CD4-positive, alpha-beta T cell treated with Interleukin-6 for 4 hours (primary cell): ENCODE measurements at places on chromosomes 11 and 22.

DNA sequence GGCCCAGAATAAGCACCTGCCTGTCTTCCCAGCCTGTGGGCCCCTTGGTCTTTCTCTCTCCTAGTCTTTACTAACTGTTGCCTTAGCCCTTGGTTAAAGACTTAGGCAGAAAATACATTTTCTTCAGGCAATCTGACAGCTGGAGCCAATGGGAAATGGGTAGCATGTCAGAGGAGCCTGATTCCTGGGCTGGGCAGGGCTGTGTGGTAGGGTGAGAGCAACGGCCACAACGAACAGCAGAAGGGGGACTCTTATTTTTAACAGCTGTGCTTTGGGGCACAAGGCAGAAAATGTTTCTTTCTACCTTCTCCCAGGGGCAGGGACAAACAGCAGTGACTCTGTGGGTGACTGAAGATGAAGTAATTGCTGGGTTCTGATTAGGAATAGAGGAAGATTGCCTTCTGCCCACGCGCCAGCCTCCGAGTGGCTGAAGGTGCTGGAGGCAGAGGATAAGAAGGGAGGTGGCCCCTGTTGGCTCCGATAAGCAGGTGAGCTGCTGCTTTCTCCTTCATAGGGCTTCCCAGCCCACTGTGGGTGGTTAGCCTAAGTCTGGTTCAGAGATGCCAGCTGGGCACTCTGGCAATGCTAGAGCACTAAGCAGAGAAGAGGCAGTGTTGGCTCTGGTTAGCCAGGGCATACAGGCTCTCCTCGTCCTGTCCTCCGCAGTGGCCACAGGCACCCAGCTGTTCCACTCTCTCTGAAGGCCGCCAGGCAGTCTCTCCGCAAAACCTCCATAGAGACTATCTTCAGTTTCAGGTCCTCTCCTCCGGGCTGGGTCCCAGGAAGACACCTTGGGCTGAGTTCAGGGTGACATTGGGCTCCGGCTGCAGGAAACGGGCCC, 1.5 kb downstream of the YPEL4 start:
- DNase-seq: no peak

GRCh38 chr22:48439560-48440135, 1388.0 kb downstream of the BRD1 start:
- no peak for DNase-seq

DNA sequence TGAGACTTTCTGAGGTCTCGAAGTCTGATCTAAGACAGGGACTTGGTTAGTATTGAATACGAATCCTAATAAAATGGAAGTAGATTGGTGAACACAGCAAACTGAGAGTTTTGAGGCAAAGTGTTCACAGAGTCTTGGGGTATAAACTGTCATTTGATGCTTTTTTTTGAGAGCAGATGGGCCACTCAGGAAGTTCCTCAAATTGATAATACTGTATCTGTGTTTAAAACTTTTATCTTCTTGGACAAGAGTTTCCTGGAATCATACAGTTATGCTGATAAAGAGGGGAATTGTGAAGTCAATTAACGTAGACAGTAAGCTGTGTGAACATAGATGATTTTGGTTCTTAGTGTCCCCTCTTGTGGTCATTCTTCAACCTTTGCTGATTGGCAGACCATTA, 80.0 kb upstream of the CLPB start:
- DNase-seq: no peak

GRCh38 chr22:39266398-39267030, 21.7 kb upstream of the PDGFB start:
- DNase-seq: no peak

- DNase-seq: no peak
Measured at GRCh38 chr11:77115181-77115611, 12.6 kb downstream of the OMP start.

DNA sequence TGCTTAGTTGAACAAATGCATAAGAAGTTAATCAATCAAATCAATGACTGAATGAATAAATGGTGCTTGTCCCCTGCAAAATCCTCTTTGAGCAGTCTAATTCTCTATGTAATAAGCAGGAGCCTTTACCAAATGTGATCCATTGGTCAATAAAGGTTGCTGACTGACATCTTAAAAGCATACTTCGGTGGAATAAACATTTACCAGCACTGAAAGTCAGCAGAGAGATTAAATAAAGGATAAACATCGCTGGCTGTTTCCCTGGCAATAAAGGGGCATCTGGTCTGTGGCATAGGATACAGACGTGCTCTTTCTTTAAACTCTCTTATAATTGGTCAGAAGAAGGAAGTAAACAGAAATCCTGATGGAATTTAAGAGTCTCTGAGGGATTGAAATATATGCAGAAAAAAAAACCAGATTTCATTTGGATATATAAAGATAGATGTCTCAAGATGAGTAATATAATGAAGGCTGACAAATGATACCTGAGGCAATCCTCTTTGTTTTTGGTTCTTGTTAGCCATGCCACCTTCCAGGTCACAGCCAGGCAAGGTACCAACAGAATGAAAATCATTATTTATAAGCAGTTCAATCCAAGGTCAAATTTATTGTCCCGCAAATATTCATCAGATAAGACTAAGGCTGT, 578.4 kb upstream of the CCDC90B start:
- DNase-seq: no peak

- no peak for DNase-seq
Measured at GRCh38 chr11:96481771-96482170, 92.0 kb downstream of the JRKL start.

DNA sequence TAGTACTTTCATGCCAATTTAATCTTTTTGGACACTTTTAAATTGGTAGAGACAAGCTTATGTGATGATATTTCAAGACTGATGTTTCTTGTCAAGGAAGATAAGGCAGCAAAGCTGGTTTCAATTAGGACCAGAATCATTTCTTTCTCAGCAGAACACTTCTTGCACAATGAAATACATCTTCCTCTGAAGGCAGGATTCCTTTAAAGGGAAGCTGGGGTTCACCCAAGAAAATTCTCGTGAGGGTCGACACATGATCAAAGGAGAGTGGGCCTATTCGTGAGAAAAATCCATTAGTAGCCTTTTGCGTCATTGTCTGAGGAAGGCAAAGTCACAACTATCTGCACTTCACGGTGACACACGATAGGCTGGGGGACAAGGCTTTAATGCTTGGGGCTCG, 17.6 kb downstream of the TTC12 start:
- no peak for DNase-seq

- no peak for DNase-seq
Measured at GRCh38 chr11:34458525-34458924, 19.8 kb downstream of the CAT start.

GRCh38 chr11:68189888-68190287, 23.2 kb downstream of the KMT5B start:
- no peak for DNase-seq

GRCh38 chr11:33168709-33169200, 7.5 kb upstream of the CSTF3 start:
- no peak for DNase-seq

GRCh38 chr22:28331695-28332094, 347.9 kb downstream of the TTC28 start:
- no peak for DNase-seq

DNA sequence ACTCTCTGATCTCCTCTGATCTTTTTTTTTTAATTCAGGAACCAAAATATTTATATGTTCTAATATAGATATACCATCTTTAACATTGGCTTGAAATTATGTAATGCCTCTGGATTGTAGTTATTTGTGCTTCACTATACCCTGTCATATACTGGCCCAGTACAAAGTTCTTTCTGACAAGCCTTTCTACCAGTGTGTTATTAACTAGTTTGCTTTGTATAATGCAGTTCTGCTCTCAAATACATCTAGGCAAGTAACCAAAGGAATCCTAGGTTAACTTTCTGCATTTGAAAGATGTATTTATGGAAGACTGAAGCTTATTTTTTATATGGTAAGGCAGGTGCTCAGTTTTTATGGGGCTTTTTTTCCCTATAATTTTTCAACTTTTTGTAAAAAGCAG, 36.1 kb downstream of the ARHGEF12 start:
- DNase-seq: no peak

GRCh38 chr22:22021162-22021750, 38.7 kb upstream of the TOP3B start:
- no peak for DNase-seq

GRCh38 chr11:79170321-79170720, 270.5 kb downstream of the TENM4 start:
- no peak for DNase-seq

DNA sequence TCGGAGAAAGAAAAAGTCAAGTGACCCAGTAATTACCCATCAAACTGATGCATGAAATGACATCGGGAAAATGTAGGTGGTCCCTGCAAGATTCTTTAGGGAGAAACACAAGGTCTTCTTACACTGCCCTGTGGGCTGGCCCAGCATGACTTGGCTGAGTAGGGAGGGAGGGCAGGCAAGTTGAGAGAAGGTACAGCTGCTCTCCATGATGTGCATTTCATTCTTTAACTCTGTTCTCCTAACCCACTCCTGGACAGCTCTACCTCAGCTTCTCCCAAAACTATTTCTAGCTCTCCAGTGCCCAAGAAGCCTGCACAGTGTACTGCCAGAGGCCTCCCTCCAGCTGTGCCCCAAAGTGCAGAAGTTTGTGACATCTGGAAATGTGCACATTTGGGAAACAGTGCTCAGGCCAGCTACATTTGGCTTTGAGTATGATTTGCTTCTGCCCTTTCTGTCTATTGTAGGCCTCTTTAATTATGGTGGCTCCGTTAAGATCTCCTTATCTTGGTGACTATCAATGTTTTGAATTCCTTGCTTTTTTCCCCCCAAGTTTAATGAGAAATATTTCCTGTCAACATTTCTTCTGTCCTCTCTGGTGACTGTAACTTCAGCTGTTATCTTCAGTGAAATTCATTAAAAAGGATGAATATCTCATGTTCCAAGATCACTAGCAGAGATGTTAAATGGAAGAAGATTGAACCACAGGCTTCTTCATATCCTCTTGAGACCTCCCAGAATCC, 26.7 kb upstream of the PRSS23 start:
- no peak for DNase-seq

- DNase-seq: no peak
Measured at GRCh38 chr11:111419641-111420327, 40.7 kb upstream of the POU2AF1 start.

DNA sequence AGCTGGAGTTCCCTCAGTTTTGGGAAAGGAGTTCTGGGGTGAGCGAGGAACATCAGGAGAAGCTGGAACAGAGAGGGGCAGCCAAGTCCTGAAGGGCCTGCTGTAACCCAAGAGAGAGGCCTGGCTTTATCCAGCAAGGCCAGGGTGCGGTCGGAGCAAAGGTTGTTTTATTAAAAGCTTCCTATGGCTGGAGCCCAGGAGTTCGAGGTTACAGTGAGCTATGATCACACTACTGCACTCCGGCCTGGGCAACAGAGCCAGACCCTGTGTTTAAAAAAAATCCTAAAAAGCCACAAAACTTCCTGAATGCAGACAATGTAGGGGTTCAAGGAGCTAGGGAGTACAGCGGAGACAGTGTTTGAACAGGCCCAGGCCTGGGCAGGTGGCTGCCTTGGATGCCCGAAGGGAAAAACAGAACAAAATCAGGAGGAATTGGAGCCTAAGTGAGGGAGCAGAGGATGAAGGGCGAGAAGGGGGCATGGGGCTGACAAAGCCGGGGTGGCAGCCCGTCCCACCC, 22.2 kb upstream of the MALAT1 start:
- DNase-seq: no peak
